Peyer's patch (tissue), 4 donors: ENCODE measurements at places on chromosomes 2 and 18.
A peak's percentile ranks its signal among the peaks of the same experiment; 100 is the strongest.

DNA sequence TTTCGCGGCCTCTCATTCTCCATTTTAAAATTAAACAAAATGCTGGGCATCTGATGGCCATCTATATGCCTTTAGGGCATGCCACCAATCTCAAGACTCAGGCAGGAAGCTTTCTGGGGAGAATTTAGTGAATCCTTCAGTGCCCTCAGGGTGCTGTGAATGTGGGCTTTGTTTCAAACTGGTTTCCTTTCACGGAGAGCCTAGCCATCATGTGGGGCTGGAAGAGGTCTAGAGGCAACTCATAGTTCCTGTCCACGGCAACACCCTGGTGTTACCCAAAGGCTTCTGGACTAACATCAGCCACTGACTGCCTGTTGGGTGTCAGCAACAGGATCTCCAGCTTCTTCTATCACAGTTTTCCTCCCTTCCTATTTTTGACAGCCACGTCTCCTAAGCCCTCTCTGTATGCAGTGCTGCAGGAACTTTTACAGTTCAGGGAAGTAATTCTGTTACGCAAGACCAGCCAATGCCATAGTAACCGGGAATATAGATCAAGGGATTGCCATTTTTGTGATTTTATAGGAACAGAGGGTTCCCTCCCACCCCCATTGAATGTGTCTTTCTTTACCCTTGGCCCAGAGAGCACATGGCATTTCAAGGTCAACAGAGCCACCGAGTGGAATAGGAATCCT, 7.9 kb upstream of the WDR33 start:
- DNase-seq = no peak

- peak; percentile 67 for DNase-seq
These were observed 105.6 kb upstream of the LDLRAD4 start for GRCh38 chr18:13112982-13113381.

DNA sequence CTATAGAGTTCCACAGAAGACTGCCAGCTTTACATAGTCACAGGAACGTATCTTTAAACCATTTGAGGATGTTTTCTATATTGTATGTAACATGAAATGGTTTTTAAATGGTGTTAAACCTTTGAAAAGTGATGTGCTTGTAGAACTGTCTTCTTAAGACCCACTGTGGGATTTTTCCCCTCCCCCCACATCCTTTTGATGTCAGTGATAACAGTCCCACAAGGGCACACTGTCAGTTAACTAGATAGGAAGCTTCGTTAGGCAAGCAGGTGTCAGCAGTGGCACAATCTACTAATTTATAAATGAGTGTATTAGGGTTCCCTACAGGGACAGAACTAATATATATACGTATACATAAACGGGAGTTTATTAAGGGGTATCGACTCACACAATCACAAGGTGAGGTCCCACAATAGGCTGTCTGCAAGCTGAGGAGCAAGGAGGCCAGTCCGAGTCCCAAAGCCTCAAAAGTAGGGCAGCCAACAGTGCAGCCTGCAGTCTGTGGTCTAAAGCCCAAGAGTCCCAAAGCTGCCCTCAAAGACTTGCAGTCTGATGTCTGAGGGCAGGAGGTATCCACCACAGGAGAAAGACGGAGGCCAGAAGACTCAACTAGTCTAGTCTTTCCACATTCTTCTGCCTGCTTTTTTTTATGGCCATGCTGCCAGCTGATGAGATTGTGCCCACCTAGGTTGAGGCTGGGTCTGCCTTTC, 23.8 kb upstream of the HNRNPLL start:
- DNase-seq = no peak

- no peak for DNase-seq
These were observed 72.2 kb downstream of the EMILIN2 start for GRCh38 chr18:2918761-2919550.

GRCh38 chr2:9473308-9473984, 905 bp upstream of the IAH1 start:
- DNase-seq = peak; percentile 65

GRCh38 chr18:23703987-23704384, 14.7 kb downstream of the LAMA3 start:
- DNase-seq = no peak

DNA sequence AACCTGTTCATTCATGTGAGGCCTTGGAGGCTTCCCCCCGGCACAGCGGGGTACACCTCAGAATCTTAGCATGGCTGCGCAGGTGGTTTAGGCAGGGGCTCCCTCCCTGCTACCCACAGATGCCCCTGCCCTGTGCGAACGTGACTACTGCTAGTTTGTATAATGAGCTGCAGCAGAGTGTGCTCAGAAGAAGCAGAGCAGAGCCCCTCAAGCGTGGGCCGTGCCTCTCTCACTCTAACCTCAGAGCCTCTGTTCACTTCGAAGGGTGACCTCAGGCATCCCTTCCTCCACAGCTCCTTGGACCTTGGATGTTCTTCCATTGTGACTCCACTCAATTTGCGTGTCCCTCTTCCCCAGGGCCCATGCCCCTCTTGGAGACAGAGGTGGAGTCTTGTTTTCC, 161.6 kb downstream of the CTIF start:
- no peak for DNase-seq

DNA sequence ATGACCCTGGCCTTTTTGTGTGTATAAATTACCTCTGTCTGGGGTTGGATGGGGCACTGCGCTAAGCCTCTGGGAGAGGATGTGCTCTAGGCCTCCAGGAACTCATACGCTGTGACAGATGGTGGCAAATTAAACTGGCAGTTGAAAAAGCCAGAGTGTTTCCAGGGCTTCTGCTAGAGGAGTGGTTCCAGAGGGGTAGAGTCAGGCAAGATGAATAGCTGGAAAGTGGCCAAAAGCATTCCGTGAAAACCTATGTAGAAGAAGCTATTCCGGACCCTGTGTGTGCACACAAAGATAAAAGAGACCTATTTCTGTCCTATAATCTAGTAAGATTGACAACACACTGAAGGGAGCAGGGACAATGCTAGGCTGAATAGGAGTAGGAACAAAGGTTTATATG, 84.8 kb downstream of the ACTR3 start:
- DNase-seq = no peak

GRCh38 chr2:44055229-44055628, 59.4 kb upstream of the LRPPRC start:
- DNase-seq = no peak

GRCh38 chr2:48771241-48772014, 15.9 kb upstream of the LHCGR start:
- DNase-seq = no peak

DNA sequence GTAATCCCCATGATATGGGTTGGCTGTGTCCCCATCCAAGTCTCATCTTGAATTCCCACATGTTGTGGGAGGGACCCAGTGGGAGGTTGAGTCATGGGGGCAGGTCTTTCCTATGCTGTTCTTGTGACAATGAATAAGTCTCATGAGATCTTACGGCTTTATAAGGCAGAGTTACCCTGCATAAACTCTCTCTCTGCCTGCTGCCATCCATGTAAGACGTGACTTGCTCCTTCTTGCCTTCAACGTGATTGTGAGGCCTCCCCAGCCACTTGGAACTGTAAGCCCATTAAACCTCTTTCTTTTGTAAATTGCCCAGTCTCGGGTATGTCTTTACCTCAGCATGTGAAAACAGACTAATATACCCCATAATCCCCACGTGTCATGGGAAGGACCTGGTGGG, 61.9 kb upstream of the LDAH start:
- DNase-seq = no peak

DNA sequence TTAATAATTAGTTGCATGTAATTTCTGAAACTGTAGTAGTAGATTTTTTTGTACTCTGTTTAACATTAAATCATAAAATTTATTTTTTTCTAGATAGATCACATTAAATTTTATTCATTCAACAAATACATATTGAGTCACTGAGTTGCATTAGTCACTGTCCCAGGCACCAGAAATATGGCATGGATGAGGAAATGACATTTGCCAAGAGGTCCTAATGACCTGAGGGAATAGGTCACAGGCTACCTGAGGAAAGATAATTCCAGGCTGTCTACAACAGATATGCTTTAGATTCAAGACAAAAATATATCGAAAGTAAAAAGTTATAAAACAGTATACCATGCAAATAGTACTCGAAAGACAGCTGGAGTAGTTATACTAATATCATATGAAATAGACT, 852.4 kb upstream of the ACVR2A start:
- no peak for DNase-seq

DNA sequence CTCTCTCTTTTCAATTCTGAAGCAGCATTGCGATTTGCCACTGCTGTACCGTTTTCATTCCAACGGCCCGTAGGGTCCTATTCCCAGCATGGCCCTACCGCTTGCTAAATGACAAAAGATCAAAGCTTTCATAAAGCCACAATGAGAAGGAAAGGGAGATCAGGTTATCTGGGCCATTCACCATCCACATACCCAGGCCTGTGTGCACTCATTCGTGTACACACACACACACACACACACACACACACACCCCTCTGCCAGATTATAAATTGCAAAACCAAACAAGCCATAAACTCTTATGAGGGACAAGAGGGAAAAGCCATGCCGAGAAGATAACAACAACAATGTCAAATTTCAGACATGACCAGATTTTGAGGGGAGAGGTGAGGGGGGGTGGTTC, 282.3 kb downstream of the BCL11A start:
- no peak for DNase-seq

GRCh38 chr2:108169982-108170625, 69.7 kb upstream of the SULT1C3 start:
- no peak for DNase-seq

DNA sequence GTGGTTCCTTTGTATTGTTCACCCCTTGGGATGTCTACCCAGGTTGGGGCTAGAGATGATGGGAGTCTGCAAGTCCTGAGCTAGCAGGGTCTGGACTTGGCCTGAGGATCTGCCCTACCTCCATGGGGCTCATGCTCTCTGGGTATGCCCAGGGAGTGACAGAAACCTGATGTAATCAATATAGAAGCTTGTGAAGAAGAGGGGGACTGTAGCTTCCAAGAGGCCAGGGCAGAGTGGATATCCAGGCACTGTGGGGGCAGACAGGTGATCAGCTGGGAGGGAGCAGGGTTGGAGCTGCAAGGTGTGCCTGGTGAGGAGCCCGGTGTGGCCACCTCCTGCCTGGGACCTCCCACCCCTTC, 164.2 kb downstream of the CTIF start:
- DNase-seq = no peak

GRCh38 chr18:47260924-47261701, 9.7 kb upstream of the SKOR2 start:
- DNase-seq = no peak

DNA sequence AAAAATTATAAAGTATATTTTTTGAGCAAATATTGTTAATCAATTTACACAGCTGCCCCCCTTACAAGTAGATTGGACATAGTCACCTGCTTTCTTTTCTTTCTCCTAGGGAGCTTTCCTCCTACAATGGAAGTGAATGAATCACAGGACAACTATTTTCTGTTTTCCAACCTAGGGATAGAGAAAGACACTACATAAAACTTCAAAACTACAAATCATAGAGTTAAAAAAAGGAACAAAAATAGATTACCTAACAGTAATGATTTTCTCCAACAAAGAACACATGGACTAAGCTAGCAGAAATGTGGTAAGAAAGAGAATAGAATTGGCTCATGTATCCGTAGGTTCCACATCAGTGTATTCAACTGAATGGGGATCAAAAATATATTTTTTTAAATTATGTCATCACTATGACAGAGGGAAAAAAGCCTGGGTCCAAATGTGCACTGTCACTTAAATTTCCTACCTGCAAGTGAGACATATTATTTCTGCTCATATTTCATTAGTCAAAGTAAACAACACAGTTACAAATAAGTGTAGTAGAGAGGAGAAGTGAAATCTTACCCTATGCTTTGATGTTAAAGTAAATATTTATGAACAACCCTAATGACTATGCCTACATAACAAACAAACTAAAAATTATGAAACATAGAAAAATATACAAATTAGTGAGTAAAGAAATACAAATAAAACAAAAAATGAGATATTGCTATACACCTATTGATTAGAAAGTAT, 756.7 kb downstream of the SOCS6 start:
- DNase-seq = no peak

- no peak for DNase-seq
These were observed 2.2 kb downstream of the BUB1 start for GRCh38 chr2:110675679-110676078.

DNA sequence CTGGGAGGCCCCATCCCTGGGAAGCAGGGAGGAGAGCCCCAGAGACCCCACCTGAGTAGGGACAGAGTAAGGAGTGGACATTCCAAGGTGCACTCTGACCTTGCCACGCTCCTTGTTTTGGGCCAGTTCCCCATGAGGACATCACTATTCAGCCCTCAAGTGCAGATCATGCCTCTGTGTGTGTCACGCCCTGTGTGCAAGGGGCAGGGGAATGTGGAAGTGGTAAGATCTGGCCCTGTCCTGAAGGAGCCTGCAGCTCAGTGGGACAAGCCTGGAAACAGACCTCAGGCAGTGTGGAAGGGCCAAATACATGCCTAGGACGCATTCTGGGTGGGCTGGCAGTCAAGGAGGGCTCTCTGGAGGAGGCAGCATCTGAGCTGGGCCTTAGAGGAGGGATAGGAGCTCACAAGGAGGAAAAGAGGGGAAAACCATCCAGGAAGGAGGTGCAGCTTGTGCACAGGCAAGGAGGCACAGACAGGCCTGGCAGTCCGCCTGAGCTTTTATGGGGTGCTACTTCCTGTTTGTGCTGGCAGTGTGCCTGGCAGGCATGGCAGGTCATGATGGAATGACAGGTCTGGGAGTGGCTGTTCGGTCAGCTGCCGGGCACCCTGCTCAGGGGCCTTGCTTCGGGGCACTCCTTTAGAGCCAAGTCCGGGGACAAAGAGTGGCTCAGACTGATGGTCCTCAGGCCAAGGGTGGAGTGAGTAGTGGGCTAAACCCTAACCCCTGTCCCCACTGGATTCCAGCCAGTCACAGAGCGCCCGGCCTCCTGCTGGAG, 3.3 kb downstream of the KLHL30 start:
- DNase-seq = peak; percentile 91

GRCh38 chr2:234579231-234579962, 82.5 kb upstream of the ARL4C start:
- DNase-seq = no peak

- DNase-seq = no peak
These were observed 26.2 kb downstream of the R3HDM1 start for GRCh38 chr2:135557530-135557929.

DNA sequence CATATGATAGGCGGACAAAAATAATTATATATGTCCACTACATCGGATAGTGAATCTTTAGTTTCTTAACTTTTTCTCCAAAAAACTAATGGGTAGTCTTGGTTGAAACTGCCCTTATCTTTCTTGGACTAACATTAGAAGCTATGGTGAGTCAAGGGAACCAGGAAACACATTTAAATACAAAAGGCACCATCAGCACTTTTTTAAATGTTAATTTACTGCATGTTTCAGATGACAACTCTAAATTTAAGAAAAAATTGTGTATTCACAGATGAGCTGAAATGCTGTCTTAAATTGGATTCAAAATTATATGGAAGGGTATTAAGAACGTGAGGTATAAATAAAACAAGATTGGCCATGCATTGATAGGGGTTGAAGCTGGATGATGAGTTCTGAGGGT, 75.6 kb upstream of the CERS6 start:
- DNase-seq = no peak

- DNase-seq = no peak
These were observed 4.0 kb upstream of the ZNF516 start for GRCh38 chr18:76499021-76499420.
